ENCODE measurements at places on chromosomes 7 and 10.

GRCh38 chr7:98831641-98832221 lies 38.1 kb downstream of the TMEM130 start:
- no peak for DNase-seq

GRCh38 chr7:83040484-83040883 lies 122.2 kb downstream of the PCLO start:
- DNase-seq: no peak

GRCh38 chr10:5527332-5528200 lies 2.8 kb downstream of the CALML3 start:
- DNase-seq: no peak

DNA sequence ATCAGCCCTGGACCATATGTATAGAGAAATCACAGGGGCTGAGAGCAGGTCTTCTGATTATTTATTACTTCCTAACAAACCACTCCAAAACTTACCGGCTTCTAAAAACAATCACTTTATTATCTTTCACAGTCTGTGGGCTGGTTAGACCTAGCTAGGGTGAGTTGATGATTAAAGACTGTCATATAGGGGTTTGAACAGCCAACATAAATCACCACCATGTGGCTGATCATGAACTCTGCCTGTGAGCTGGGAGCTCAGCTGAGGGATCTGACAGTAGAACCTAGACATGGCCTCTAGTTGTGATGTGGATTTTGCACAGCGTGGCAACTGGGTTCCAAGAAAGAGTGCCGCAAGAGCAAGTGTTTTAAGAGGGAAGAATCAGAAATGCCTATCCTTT lies 305.4 kb downstream of the CSTF2T start:
- no peak for DNase-seq

- no peak for DNase-seq
Observed at GRCh38 chr10:51748959-51749358, 49.6 kb upstream of the CSTF2T start.

DNA sequence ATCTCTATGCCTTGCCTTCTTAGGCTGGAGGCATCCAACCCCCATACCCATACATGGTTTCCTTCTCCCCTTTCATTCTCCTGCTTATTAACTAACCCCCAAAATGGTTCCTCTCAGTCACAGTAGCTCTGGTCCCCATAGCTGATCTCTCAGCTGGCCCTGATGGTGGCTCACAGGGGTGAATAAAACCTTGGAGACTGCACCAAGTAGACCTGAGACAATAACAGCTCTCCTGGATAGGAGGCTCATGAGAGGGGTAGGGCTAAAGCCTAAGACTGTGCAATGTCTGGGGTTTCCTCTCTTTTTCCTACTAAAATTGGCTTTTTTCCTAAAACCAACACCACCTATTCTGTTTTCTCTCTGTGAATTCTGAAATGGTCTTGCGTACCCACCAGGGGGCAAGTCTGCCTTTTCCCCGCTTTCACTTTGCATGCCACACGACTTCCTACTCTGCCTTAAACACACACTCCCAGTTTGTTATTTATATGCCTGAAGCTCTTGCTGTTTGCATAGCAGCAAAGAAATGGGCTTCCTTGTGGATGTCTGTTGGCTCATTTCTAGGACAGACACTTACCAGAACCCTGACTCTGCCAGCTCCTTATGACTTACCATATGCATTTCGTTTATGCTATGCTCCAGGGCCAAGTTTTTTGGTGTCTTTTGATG lies 18.4 kb upstream of the PON1 start:
- no peak for DNase-seq

DNA sequence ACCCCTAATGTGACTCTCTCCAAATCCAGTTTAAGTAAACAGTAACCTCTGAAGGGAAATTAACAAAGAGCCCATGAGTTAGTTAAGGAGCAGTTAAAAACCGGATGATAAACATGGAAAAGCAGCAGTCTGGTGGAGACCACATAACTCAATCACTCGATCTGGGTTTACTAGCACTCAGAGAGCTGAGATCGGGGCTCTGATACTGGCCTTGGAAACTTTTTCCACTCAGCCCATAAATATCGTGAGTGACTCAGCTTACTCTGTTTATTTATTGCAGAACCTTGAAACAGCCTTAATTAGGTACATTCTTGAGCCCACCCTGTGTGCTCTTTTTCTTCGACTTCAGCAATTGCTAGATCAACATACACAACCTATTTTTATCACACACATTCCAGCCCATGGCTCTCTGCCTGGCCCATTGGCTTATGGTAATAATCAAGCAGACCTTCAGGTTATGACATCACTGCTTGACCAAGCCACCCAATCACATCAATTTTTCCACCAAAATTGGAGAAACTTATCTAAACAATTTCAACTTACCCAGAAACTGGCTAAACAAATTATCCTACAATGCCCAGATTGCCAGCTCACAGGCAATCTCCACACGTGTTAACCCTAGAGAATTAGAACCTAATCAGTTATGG lies 82.2 kb upstream of the GPR22 start:
- no peak for DNase-seq

GRCh38 chr7:11753433-11753832 lies 78.6 kb downstream of the THSD7A start:
- no peak for DNase-seq

DNA sequence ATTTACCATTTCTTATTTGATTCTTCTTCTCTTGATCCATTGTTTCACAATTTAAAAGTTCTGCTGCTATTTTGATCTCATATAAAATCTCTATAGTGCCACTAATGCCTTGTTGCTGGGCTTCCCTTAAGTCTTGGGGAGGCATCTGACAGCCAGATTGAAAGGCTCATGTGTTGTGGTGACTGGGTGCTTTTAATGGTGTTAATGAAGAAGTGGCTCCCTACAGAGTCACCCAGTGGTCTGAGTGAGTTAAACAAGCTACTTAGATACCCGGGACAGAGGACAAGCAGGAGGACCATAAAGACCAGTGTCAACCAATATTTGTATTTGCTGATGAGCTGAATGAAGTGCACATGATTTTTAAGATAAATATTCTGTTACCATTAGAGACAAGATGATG lies 176.4 kb upstream of the HABP2 start:
- DNase-seq: no peak

DNA sequence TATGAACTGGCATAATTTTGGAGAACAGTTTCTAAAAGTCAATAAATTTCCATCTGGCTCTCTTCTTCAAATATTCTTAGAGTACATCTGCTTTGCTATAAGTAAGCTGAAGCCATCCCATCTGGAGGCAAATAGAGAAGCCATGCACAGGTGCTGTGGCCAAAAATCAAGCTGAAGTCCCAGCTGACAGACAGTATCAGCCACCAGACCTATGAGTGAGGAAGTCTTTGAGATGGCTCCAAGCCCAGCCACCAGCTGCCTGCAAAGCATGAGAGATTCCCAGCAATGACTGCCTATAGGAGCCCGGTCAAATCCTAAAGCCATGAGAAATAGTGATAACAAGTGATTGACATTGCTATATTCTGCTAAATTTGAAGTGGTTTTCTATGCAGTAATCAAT lies 21.7 kb upstream of the PRSS58 start:
- DNase-seq: no peak

- DNase-seq: no peak
Observed at GRCh38 chr10:101131962-101132635, 999 bp downstream of the TLX1 start.

GRCh38 chr7:101243646-101244374 lies 1.1 kb downstream of the FIS1 start:
- no peak for DNase-seq

DNA sequence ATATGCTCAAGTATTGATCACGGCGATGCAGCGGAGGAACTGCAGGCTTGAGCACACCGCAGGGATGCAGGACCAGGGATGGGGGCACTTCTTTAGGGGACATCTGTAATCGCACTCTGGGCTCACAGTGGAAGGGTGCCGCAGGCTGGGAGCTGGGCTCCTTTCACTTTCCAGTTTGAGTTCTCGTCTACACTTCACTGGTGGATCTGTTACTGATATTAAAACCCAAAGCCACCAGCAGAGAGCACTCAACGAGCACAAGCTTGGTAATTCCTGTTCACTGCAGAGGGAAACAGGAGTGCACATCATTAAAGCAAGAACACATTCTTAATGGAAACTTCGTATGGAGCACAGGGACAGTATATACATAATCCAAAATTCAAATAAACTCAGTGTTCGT lies 91.3 kb downstream of the PARD3 start:
- no peak for DNase-seq

DNA sequence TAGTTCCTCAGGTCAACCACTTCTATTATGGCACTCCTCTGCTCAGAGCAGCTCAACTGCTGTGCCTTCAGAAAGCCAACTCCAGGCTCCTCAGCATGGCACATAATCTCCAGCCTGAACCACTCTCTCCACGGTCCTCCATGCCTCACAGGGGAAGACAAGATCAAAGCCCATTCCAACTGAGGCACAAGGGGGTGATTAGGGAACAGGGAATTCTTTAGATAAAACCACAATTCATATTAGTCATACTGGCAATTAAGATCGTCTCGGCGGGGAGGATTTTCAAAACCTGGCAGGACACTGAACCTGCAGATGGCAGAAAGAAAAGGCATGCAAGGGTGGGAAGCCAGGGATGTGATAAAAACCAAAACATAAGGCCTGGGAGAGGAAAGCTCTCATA lies 361.6 kb downstream of the FGFR2 start:
- no peak for DNase-seq

GRCh38 chr10:90204956-90205314 lies 503.5 kb downstream of the KIF20B start:
- DNase-seq: no peak

GRCh38 chr7:106003525-106004064 lies 40.5 kb downstream of the CDHR3 start:
- DNase-seq: no peak

GRCh38 chr10:44696496-44696895 lies 214.6 kb upstream of the TMEM72 start:
- no peak for DNase-seq

DNA sequence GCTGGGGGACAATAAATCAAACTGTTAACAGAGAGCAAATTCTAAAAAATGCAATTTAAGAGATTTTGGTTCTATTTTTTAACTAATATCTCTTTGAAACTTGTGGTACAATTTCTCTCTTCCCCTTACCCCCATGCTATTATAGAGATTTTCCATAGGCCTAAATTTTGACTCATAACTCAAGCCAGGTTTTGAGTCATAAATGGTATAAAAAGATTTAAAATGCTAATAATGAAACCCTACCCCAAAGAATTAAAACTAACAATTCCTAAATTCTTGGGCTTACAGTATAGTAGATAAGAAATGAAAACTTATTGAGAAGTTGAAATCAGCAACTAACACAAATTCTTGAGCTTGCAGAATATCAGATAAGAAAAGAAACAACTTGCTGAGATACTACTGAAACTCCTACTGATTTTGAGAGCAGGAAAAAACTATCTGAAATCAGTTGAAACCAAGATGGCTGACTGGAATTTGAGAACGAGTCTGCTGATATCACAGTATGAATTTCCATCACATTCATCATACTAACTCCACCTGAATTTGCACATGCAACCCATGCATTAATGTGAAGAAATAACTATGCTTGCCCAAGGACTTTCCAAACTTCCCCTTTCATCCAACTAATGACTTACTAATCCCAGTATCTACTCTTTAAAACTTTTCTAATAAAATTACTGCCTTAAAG lies 36.3 kb downstream of the POT1 start:
- no peak for DNase-seq

DNA sequence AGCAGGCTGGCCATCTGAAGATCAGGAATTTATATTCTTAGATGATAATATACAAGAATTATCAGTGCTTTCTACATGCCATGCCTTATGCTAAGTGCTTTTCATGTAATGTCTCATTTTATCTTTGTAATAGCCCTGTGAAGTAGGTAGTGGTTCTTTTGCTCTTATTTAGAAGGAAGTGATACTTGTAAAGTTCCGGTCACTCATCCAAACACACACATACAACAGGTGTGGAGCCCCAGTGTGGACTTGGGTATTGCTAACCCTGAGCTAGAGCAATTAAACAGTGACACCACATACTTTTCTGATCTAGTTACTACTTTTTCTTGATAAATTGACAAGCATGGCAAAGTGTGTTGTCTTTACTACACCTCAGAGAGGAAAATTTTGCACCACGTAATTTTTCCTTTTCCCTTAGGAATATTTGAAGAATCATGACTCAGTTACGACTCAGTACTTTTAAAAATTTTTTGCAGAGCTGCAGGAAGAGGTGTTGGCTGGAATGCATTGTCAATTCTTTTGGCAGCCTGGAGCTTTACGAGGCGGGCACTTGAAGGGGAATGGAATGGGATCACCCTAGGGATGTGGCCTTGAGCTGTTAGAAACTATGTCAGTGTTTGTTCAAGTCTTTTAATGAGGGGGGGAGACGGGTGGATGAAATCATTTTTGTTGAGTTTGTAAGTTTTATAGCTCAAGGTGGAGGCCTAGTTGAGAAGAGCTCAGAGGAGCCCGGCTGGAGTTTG lies 212.5 kb upstream of the CELF2 start:
- DNase-seq: no peak

- DNase-seq: no peak
Observed at GRCh38 chr10:58993480-58994221, 182.8 kb upstream of the PHYHIPL start.

Measured in stimulated activated CD8-positive, alpha-beta memory T cell treated with anti-CD3 and anti-CD28 coated beads, Interleukin-7, amount 100 ng/mL, for 1 hour (primary cell).